ENCODE measurements at places on chromosomes 11 and 22. TPM values are rescaled to one million over a fixed set of nuclear protein-coding genes. Genes with fewer than 3 reads are reported as not detected.

DNA sequence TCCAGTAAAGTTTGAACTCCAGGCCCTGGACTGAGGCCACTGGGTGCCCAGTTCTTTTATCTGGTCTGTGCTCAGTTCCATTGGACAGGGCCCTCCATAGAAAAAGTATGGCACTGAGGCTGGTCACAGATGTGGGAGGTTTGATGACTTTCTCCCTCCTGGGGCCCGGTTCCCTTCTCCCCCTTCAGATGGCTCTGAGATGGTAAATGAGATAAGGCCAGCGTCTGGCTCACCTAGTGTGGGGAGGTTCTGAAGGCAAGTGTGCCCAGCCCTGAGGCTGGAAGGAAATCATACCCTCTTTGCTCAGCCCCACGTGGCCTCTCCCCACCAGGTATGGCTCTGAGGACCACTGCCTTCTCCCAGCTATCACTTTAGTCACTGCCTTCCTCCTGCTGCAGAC is 1.5 kb upstream of the CLDN5 start:
- H3K27me3 ChIP-seq, result peaks cover 27% of the 10 kb centered on the region
- no peak overlapping the region for H3K27ac ChIP-seq
- peaks cover 16% of the 10 kb centered on the region for H3K4me1 ChIP-seq
- H3K36me3 ChIP-seq, result no peaks in the 10 kb centered on the region

- H3K4me3 ChIP-seq, result no peak overlapping the region
- no peak overlapping the region for H3K27ac ChIP-seq
- peaks cover 12% of the 10 kb centered on the region for H3K4me1 ChIP-seq
- DNase-seq, result no peak
- no peaks in the 10 kb centered on the region for H3K36me3 ChIP-seq
Observed at GRCh38 chr11:103892603-103893002, 143.8 kb upstream of the DDI1 start.

DNA sequence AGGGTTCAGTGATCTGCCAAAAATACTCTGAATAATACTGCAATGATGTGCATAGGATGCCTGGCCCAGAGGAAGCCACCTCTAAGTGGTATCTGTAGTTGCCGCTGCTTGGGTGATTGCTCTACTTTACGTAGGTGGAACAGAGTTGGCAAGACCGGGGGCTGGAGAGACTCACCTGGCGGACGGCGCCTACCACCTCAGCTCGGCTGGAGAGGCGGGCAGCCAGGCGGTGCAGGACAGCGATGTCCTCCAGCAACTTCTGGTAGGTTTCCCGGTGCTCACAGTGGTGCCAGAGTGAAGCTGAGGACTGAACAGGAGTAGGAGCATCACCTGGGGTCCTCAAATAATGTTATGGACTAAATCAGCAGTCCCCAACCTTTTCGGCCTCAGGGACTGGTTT is 34.5 kb upstream of the LYVE1 start:
- H3K27ac ChIP-seq, result no peak overlapping the region
- H3K27me3 ChIP-seq, result no peaks in the 10 kb centered on the region
- no peak for DNase-seq
- H3K4me1 ChIP-seq, result peaks cover 89% of the 10 kb centered on the region
- no peak overlapping the region for H3K4me3 ChIP-seq

DNA sequence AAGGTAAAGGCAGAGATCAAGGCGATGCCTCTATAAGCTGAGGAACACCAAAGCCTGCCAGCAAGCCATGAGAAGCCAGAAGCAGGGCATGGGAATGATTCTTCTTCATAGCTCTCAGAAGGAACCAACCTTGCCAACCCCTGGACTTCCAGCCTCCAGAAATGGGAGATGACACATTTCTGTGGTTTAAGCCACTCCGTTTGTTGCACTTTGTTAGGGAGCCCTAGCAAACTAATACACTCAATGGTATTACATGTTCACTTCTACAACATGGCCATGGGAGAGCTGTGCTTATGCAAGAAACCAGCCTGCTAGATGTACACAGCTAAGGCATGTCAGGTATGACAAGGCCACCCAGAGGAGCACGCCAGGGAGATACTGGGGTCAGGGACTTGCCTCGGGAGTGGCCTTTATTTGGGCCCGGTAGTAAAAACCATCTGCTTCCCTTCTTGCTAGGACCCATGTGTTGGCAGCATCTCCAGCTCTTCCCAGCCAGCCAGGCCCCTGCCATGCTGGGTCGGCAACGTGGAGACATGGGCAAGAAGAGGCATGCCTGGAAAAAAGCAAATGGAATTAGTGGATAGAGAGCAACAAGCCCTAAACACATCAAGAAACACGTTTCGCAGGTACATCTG is 3.6 kb downstream of the C11orf16 start:
- no peak for DNase-seq
- no peak overlapping the region for H3K4me3 ChIP-seq
- no peaks in the 10 kb centered on the region for H3K27me3 ChIP-seq
- no peaks in the 10 kb centered on the region for H3K4me1 ChIP-seq

- peaks cover 27% of the 10 kb centered on the region for H3K4me1 ChIP-seq
- no peaks in the 10 kb centered on the region for H3K36me3 ChIP-seq
- H3K27me3 ChIP-seq, result peaks cover 39% of the 10 kb centered on the region
- H3K4me3 ChIP-seq, result no peak overlapping the region
- no peak overlapping the region for H3K27ac ChIP-seq
Observed at GRCh38 chr11:72676861-72677341, 2.7 kb upstream of the PDE2A start.

NNMT gene
- not detected for total RNA-seq
